D341Med (cell line): ENCODE measurements at places on chromosomes 13 and 19.

DNA sequence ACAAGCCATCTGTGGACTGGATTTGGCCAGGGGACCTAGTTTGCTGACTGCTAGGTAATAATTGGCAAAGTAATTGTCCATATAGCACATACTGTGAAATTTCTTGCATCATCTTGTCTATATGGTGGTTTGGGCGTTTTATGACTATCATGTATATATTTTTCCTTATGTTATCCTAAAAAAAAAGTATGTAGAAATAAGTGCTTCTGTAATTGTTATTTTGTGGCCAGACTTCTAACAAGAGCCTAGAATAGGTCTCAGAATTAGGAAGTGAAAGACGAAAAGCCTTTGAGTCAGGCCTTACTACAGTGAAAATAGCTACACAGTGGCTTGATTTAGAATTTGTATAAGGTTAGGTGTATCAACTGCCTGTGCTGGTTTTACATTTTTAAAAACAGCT, 4.2 kb downstream of the FNDC3A start:
- DNase-seq: no peak

DNA sequence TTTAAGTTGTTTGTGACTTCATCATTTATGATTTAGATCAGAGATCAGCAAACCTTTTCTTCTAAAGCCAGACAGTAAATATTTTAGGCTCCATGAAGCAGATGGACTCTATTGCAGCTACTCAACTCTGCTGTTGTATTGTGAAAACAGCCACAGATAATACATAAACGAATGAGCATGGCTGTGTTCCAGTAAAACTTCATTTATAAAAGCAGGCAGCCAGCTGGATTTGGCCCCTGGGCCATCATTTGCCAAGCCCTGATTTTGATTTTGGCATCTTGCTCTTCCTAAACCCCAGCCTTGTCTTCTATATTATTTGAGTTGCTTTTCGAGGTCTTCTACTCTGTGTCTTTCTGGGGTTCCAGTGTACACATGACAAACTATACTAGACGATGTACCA, 41.3 kb downstream of the RNASEH2B start:
- no peak for DNase-seq

DNA sequence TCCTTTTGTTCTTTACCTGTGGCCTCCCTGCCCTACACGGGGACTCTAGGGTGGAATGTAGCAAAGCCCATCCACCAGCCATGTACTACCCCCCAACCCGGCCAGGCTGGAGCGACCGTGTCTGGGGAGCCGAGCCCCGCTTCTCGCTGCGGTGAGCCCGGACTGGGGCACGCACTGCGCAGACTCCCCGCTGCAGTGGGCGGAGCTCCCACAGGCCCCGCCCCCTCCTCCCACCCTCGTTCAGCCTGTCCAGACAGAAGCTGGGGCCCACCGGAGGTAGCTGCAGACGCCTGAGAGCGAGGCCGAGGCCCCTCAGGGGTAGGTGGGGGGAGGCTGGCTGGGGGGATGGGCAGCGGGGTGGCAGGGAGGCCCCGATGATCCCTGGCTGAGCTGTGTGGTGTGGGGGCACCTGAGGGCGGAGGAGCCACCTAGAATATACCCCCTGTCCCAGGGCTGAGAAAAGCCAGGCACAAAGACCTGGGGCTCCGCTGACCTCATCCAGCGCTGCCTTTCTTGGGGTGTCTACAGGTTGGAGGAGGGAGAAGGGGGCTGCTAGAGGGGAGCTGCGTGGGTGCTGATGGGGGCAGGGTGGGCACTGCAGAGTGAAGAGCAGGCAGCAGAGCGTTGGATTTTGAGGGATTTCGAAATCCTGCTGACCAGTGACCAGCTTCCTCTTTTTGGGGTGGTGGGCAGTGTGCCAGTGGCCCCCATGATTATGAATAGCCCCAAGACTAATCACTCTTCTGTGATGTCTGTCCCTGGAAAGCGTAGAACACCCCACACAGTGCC, 17.3 kb downstream of the PLD3 start:
- no peak for DNase-seq

DNA sequence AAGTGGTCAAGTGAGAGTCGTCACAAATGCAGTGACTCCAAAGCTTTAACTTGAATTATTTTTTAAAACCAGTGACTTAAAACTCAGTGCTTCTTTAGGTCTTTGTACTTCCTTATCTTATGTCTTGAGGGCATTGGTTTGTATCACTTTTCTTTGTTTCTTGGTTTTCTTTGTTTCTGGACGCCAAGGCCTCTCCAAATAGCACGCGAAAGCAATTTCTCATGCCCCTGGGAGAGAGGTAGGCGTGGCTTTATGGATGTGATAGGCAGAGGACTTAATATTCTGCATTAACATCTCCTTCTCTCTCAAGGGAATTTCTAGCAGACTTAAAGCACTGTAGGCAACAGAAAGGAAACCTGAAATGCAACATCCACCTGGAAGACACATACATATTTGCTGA, 20.6 kb downstream of the UBE2L5 start:
- no peak for DNase-seq

DNA sequence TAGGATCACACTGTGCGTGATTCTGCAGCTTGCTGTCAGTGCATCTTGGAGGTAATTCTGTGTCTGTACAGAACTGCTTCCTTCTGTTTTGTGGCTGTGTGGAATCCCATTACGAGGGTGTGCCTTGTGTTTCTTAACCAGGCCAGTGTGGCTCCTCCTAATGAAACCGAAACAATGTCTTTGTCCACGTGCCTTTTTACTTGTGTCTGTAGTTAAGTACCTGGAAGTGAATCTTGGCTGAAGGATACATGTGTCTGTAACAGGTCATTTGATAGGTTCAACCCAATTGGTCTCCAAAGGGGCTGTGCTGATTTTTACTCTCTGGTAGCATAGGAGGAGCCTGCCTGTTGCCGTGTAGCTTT, 13.1 kb downstream of the NOP53 start:
- no peak for DNase-seq

- peak; percentile 20 for DNase-seq
Measured at GRCh38 chr19:17170538-17171297, 44.4 kb upstream of the USE1 start.

DNA sequence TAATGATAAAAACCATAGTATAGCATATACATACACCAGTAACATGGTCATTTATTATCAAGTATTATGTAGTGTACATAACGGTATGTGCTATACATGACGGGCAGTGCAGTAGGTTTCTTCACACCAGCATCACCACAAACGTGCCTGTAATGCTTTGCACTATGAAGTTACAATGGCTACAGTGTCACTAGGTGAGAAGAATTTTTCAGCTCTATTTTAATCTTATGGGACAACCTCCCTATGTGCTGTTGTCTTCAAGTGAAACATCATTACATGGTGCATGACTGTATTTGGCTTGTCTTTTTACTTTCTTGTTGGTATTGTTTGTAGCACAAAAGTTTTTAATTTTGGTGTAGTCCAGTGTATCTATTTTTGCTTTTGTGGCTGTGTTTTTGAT, 18.7 kb downstream of the CDK8 start:
- DNase-seq: no peak

DNA sequence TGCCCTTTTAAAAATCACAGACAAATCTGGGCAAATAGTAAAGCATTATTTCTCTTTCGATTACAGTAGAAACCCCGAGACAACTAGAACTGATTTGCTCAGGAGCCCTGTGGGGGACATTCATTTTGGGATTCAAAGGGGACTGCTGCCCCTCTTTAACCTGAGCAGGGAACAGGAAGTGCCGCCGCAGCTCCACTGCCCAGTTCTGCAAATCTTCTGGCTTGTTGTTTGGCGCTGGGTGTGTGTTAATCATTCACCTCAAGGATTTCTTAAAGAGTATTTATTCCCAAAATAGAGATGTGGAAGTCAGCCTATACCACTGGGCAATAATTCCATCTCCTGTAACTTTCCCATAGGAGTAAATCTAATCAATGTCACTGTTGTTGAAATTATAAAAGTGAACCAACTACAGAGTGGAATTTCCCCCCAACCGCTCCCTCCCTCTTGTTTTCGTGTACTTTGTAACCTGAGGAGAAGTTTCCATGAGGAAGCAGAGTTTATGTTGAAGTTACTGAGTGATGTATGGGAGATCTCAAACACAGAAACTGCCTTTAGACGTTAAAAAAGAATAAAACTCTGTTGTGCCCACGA, 515.8 kb downstream of the KLF12 start:
- DNase-seq: no peak

DNA sequence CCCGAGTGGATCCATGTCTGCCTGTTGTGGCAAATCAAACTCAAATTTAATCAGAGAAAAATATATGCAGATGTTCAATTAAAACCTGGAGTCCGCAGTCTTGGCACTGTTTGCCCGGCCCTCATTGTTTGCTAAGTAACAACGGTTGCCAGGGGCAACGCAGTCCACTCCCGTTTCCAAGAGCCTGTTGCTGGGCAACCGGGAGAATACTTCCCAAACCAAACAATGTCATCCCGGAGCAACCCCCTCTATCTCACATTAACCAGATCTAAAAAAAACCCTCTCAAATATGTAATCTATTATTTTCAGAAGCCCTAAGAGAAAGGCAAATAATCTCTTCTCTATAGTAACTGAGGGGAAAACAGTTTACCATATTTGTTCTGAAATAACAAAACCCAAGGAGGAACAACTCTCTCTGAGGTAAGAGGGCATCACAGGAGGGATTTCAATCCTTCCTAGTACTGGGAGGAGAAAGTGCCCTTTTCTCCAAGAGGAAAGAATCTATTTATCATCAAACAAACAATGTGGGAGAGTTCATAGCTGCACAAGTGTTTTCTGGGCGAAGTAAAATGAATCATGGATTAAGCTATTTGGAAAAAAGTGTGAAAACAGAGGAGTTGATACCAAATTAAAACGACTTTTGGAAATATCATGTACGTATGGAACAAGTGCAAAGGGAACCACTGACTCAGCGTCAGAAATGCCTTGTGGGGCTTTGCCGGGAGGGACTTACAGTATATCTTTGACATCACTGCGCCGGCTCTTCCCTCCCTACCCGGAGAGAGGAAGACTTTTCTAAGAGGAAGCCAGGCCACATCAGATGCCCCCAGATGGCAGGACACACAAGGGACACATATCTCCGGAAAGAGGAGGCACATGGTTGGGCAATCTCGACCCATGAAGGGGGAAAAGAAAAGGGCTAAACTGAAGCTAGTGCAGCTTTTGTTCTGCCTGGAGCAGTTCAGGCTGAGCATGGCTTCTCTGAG, 43.3 kb downstream of the RFX2 start:
- peak; percentile 59 for DNase-seq

DNA sequence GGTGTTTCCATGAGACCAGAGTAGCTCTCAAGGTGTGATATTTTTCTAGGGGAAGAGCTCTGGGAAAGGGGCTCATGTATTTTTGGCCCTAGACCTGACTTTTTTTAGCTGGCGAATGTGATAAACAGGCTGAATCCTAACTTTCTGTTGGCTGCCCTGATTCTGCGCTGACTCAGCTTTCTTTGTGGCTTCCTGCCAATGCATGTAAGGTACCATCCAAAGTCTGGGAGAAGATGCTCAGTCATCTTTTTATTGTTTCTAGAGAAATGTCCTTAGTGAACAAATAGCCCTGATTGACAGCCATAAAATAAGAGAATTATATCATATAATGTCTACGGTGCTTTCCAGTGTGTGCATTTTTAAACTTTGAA, 113.6 kb upstream of the MBNL2 start:
- no peak for DNase-seq

DNA sequence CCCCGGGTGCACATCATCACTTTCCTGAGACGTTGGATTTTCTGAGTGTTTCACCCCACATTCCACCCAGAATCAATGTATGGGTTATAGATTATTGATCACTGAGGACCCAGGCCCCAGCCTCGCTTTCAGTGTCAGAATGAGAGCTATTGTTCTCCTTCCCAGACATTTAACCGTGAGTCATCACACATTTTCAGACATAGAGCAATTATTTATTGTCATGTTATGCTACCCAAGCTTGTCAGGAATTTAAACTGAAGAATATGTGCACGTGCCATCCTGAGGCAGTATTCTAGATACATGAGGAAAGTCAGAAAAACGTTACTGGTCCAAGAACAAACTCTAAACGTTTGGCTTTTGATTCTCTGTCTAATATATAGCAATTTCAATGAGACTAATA, 276.6 kb upstream of the ZNF507 start:
- DNase-seq: no peak

DNA sequence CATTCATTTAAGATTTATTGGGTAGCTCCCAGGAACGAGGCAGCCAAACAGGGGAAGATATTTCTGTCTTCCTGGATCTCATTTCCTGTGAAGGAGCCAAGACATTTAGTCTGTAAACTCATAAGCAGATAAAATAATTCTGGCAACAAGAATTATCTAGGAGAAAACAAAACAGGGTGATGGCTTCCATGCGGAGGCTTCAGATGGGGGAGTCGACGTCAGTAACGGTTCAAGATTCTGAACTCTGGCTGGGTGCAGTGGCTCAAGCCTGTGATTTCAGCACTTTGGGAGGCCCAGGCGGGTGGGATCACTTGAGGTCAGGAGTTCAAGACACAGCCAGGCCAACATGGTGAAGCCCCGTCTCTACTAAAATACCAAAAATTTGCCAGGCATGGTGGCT, 1.3 kb downstream of the GNA15 start:
- DNase-seq: no peak

DNA sequence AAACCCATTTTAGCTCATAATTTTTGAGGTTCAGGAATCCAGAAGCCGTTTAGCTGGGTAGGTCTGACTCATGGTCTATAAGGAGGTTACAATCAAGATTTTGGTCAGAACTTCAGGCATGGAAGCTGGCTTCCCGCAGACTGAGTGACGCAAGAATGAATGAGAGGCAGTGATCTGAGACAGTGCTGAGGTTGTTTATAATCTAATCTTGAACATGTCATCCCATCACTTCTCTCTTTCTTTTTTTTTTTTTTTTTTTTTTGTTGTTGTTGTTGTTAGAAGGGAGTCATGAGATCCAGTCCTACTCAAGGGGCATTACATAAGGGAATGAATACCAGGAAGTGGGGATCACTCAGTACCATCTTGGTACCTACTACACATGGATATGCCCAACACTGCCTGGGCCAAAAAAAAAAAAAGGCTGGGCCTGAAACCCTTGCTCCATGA, 217.4 kb downstream of the DLEU7 start:
- no peak for DNase-seq

GRCh38 chr19:51098365-51099046, 9.7 kb downstream of the CTU1 start:
- DNase-seq: no peak

DNA sequence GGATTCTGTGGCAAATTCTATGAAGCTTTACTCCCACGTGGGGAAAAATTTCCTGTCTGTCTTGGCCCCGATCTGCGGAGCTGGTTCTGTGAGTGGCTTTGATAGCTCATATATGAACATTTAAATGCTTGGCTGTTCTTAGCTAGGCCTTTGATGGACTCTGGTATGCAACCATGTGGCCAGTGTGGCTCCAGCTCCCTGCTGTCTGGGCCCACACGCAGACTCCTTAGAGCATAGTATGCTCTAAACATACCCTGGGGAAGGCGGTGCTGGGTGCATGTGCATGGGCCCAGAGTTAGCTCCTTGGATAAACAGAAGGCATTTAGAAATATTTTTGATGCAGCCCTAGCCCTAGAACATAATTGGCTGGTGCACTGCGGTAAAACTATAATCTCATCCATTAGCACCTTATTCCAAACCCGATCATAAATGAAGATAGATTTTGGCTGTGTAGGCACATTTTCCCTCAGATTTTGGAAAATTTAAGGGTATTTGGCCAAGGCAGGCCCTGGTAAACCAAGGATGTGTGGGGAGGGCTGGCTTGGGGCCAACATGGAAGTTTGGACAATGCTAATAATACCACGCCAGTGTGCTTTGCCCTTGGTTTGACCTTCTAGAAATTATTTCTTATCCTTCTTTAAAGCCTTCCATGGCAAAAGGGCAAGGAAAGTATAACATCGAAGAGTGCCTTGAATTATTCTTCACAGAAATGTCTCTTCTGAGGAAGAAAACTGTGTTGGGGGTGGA, 153.5 kb downstream of the LMO7 start:
- DNase-seq: no peak

- no peak for DNase-seq
Measured at GRCh38 chr19:57192993-57193392, 1.7 kb downstream of the ZNF264 start.
